Astrocyte of the cerebellum (primary cell): ENCODE measurements at places on chromosomes 2 and 18.
A peak's percentile ranks its signal among the peaks of the same experiment; 100 is the strongest.

DNA sequence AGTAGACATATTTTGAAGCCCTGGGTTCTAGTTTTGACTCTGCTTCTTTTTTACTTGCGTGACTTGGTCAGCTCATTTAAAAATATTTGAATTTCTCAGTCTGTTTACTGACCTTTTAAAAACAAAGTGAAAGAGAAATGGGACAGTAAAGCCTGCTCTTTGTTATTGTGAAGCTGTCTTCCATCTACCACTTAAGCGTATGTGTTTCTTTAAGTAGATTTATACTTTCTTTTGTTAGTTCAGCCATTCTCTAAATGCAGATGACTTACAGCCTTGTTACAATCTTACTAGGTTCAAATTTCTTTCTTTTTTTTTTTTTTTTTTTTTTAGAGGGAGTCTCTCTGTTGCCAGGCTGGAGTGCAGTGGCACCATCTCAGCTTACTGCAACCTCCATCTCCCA is 79.5 kb downstream of the UBR3 start:
- no peak for DNase-seq

GRCh38 chr2:68483011-68483410 is 15.6 kb downstream of the APLF start:
- no peak for DNase-seq

DNA sequence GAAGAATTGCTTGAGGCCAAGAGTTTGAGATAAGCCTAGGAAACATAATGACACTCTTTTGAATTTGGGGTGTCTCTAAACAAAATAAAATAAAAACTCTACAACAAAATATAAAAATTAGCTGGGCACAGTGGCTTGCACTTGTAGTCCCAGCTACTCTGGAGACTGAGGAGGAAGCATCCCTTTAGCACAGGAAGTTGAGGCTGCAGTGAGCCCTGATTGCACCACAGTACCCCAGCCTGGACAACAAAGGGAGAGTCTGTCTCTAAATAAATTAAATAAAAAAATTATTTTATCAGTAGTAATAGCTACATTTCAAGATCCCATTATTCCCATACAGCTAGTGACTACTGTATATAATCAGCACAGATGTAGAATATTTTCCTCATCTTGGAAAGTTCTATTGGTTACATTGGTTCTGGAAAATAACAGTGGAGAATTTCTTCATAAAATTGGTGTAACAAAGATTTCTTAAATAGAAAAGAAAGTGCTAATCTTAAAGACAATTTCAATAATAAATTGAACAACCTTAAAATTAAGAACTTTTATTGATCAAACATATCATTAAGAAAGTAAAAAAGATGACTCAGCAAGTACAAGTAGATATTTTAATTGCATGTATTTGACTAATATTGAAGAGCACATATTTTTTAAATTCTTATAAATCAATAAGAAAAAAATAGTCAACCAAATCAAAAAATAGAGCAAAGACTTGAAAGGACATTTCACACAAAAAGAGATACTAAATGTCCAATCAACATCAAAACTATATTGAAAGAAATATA is 90.4 kb upstream of the KYNU start:
- no peak for DNase-seq

DNA sequence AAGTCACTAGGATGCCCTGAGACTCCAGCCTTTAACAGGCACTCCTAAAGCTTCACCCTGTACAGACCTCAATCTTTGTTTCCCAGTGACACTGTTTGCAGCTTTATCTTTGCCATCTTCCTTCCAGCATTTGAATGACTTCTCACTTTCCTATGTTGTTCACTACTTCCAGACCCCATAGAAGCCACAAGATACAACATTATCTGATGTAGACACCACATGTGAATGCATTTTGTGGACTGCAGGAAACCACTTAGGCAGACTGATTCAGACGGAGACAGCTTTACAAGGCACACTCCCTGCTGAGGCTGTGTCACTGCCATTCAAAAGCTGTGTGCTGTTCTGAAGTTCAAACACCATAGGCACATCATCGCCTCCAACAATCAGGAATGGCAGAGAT is 67.3 kb upstream of the SPATS2L start:
- DNase-seq = no peak

- DNase-seq = peak; percentile 79
These were observed 66.3 kb upstream of the TCF7L1 start for GRCh38 chr2:85066874-85067351.

GRCh38 chr18:23977719-23978483 is 36.7 kb upstream of the TTC39C start:
- DNase-seq = no peak

DNA sequence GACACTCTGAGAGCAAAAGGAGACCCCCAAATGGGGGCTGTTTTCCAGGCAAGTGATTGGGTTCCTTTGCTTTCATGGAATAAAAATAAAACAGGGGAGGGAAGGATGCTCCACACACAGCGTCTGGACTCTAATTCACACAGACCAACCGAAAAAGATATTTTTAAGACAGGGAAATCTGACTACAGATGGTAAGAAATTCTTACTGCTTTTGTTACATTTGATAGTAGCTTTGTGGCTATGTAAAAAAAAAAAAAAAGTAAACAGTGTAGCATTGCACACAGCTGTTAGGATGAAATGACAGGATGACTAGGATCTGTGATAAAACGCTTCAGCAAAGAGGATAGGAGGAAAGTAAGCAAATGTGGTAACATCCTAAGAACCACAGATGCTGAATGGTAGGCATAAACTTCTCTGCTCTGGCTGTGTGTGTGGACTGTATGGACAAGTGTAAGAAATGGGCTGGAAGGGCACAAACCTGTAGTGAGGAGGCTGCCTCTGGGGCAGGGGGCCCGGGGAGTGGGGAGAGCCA is 207.6 kb downstream of the ANAPC1 start:
- no peak for DNase-seq

DNA sequence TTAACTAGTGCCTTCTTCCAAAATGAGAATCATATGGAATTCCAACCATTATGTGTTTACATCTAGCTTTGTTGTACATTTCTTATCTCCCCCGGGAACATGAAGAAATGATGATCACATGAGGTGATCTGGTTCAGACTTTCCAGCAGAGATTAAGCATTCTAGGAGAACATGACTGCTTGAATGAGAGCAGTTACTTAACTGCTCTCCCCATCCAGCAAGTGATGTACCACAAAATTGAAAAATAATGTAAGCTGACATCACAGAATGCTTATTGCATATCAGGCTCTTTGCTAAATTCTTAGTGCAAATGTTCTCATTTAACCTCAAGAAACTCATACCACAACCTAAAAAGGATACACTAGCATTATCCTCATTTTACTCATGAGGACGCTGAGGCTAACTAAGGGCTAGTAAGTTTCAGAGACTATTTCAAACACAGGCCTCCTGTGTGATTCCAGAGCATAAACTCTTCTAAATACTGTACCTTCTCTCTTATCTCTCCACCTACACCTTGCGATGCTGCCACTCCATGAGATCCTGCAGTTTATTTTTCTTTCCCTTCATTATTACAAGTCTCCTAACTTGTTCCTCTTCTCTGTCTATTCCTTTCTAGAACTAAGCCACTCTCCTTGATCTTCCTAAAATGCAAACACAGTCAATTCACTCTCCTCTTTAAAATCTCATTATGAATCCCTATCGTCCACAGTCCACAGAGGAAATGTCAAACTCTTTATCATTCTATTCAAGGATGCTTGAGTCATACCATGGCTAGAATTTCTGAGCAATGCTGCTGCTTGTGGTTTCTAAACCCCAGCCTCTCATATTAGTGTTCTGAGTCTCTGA is 1224.8 kb upstream of the ZEB2 start:
- peak; percentile 88 for DNase-seq

GRCh38 chr18:51943281-51943680 is 396.7 kb upstream of the DCC start:
- DNase-seq = no peak

DNA sequence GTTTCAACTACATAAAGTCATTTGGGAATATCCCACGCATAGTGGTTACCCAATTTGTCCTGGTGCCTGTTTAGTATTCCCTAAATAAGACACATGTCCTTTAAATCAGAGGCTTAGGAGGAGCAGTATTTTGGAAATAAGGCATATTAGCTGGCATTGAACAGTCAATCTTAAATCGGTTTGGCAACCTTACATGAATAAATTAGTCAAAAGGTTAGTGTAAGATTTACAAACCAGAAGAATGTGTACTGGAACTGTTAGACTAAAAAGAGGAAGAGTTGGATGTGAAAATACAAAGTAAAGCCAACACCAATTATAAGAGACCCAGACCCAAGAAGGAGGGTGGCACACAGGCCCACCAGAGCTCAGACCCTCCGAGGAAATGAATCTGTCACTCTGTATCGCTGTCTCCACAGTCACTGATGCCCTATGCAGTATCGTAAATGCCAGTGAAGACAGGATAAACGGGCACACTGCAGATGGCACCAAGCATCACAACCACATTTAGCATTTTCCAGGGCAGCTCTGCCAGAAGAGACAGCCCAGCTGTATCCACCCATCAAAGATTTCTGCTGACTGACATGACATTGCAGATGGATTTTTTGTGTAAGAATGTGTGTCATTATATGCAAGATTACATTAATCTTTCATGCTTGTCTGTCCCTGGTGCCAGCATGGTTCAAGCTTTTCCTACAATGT is 90.4 kb downstream of the CERKL start:
- DNase-seq = no peak

GRCh38 chr2:100018341-100019193 is 123.8 kb downstream of the AFF3 start:
- peak; percentile 27 for DNase-seq

DNA sequence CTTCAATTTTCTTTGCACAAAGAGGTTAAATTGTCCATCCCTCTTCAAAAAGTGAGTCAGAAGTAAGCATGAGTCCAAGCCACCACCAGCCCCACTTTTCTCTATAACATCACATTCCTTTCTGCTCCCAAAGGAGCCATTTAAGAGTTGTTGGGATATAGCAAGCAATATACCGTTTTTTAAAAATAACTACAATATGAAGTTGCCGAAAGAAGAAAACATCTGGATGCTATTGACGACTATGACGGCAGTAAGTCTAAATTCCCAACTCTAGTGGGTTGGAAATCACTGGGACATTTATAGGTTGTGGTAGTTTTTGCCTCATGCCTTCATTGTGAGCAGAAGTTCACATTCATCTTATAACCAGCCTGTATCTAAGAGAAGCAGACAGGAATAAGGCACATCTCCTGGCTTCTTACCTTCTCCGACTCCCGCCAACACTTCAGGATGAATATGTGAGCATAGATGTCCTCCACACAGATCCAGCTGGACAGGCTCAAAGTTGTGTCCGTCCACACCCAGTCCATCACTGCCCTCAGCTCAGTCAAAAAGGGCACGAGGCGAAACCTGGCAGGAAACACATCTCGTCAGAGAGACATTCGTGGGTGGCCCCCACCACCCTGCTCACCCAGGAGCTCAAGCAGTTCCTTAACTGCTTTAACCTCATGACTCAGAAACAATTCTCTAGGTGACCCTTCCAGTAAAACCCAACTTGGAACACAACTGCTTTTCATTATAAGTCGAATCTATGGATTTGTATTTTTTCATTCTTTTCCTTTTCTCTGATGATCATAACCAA is 163.6 kb downstream of the NAPG start:
- DNase-seq = no peak

DNA sequence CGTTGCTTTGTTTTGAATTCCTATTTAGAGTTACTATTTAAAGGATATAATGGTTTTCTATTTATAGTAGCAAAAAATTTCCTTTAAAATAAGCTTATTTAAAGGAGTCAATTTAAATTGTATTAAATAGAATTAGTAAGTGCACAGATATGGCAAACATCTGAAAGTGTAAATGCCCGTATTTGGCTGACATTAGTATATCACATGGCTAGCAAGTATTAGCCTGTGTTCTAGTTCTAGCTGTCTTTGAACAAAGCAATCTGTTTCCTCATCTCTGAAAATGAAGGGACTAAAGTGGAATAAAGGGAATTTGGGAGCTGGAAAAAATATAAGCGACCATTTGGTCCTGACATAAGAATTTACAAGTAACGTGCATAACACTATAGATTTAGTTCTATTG is 32.2 kb downstream of the PELI1 start:
- no peak for DNase-seq

DNA sequence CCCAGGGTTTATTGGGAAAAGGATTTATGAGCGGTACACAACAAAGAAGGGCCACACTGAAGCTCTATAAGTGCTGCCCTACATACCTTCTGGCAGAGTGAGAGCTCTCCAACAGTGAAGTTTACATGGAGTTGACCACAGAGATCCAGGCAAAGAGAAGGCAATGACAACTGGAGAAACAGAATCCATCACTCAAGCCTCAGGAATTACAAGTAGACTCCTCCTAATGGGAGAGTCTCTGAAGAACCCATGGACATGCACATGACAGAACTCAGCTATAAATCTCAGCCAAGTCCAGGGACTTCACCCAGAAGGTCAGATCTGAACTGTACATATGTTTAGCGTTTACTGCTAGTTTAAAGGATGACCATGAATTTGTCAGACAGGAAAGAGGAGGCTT is 164.7 kb downstream of the DNAH7 start:
- peak; percentile 3 for DNase-seq

DNA sequence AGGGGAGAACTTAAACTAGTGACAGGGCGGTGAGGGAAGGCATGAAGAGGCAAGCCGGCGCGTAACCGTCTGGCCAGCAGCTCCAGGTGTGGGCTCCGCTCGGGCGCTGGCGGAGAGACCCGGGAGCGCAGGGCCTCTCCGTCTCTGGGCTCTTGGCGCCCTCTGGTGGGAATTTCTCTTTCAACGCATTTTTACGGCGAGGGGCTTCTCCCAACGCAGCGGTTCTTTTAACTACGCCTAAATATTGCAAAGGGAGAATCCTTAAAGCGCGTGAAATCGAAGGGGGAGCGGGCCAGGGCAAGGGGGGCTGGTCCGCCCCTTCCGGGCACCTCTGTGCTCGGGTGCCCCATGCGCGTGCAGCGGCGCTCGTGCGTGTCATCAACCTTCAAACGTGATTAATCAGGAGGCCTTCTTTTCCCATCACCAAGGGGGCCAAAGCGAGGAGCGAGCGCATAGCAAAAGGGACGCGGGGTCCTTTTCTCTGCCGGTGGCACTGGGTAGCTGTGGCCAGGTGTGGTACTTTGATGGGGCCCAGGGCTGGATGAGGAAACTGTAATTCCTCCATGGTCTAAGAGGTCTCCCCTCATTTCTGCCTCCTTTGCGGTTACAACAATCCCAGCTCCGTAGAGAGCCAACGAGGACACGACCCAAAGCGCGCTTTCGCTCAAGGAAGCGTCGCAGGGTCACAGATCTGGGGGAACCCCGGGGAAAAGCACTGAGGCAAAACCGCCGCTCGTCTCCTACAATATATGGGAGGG is 762 bp upstream of the GAD1 start:
- DNase-seq = peak; percentile 24

DNA sequence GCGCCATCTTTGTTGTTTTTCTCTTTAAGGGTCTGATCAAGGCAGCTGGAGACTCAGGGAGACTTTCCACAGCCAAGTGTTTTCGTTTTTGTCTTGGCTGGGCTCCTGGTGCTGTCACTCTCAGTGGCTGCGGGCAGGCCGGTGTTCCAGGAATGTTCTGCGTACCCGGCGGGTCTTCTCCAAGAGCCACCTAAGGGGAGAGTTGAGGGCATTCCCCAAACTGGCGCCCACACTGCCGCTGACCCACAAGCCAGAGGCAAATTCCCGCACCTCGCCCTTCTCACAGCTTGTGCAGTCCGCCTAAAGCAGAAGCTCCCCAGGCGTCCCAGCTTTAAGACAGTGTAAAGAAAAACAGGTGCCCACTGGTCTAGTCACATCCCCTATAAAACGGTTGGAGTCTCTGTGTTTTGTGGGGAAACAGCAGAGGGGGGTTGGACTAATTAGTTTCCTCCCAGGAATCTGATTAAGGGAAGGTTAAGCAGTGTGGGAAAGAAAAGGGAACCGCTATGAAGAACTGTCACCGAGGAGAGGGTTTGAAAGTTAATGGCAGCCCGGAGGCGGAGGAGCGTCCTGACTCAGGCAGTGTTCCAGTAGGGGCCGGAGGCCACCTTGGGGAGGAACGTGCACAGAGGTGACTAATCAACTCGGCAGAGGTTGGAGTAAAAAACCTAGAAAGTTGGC is 224.5 kb downstream of the SLC4A3 start:
- DNase-seq = no peak
